Inflammatory macrophage treated with lipopolysaccharide for 1 hour (primary cell): ENCODE measurements at places on chromosomes 5 and 9.
A peak's percentile ranks its signal among the peaks of the same experiment; 100 is the strongest.

DNA sequence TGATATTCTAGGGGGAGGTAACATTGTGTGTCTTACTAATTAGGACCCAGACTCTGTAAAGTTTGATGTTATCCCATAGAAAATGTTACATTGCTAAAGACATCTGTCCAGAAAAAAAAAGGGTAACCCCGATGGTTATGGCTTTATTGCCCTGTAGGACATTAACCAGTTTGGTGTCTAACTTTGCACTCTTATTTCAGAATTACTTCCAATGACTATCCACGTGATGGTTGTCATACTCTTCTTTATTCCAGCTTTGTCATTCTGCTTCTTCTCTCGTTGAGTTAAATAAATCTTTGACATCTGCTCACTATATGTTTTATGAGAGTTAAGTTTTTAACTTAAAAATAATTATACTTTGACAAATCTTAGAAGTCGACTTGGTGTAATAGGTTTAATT, 180.4 kb upstream of the ANKRD55 start:
- DNase-seq, result no peak

- peak; percentile 58 for DNase-seq
These were observed at the start of gene PANK3 for GRCh38 chr5:168578538-168579487. Gene PANK3, minus strand, starts transcription at chr5:168579368. Its CDS starts 85 bp downstream, at chr5:168579283.

- no peak for DNase-seq
These were observed 13.6 kb downstream of the TICAM2 start for GRCh38 chr5:115588640-115589039.

DNA sequence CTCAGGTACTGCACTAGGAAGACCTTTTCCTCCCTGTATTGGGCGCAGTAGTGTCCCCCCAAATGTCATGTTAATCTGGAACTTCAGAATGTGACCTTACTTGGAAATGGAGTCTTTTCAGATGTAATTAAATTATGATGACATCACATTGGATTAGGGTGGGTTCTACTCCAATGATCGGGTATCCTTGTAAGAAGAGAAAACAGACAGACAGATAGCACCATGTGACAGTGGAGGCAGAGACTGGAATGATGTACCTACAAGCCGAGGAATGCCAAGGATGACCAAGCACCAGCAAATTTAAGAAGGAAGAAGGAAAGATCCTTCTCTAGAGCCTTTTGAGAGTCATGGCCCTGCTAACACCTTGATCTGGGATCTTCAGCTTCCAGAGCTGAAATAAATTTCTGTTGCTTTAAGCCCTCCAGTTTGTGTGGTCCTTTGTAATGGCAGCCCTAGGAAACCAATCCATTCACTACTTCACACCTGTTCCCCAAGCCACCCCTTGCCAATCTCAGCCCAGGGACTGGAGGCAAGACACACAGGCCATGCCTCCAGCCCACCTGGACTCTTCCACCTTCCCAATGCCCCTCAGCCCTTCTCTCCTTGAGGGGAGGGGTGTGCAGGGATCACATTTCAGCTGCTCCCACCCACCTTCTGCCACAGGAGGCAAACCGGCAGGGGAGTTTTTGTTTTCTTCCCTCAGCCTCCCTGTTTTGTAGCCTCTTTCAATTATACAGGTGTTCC, 1.6 kb downstream of the CCNJL start:
- no peak for DNase-seq

- DNase-seq, result no peak
These were observed 2.6 kb downstream of the SLC35A4 start for GRCh38 chr5:140567136-140567818.

DNA sequence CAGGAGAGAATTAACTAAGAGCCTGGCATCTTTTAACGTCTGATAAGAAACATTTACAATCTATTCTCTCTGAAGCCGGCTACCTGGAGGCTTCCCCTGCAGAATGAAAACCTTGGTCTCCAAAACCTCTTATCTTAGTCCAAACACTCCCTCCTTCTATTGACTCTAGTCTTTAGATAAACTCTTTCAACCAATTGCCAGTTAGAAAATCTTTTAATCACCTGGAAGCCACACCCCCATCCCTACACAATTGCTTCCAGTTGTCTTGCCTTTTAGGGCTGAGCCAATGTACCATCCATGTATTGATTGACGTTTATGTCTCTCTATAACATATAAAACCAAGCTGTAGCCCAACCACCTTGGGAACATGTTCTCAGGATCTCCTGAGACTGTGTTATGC, 1343.1 kb upstream of the C9orf72 start:
- DNase-seq, result no peak

- DNase-seq, result no peak
These were observed 91.6 kb downstream of the DMAC1 start for GRCh38 chr9:7707934-7708333.

GRCh38 chr5:120552638-120553037, 88.5 kb downstream of the PRR16 start:
- DNase-seq, result no peak

- peak; percentile 70 for DNase-seq
These were observed 15.7 kb downstream of the PNPLA7 start for GRCh38 chr9:137534256-137535119.

DNA sequence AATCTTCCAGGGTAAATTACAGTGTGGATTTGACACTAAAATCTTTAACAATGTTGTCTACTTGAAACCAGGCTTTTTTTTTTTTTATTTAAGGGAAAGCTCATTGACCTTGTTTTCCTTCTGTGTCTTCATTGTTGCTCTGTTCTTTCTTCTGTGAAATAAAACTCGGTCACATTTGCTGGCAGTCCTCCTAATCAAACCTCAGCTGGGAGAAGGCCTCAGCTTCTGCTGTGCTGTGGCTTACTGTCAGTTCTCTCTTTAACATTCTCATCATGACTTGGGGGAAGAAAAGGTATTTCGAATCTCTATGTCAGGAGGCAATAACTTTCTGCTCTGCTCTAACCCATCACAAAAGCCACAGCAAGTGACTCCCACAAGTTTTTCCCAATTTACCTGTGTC, 268.9 kb downstream of the ZNF608 start:
- no peak for DNase-seq

DNA sequence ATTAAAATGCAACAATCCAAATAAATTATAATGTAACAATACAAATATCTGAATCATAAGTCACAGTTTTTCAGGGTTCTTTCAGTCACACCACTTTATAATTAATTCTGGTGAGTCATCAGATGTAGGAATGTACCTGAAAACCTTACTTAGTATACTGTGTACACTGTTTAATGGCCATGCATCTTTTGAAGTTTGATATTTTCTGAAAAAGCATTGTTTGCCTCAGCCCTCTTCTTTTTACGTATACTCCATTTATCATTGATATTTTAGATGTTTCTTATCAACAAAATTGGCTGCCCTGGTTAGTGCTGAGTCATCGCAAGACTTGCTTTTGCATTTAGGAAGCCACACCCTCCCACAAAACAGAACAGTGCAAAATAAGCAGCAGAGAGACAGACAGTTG, 218.6 kb downstream of the PJA2 start:
- DNase-seq, result no peak

DNA sequence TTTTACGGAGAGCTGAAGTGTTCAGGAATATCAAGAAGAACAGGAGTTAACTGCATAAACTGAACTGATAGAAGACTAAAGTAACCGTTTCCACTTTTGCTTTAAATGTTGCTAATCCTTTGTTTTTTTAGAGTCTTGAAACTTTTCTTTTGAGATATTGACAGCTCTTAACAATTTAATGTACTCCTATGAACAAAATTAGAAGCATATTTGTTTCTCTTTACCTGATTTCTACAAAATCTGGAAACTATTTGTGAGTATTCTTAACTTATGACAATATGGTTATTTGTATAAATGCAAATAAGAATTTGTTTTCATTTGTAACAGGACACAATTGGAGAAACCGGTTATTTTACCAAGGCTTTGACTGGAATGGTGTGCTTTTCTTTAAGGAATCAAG, 89.5 kb upstream of the FAM120A start:
- DNase-seq, result no peak
